Activated CD8-positive, alpha-beta T cell treated with anti-CD3 and anti-CD28 coated beads for 36 hours (primary cell): ENCODE measurements at places on chromosomes 6 and 20.

- no peak overlapping the region for H3K4me3 ChIP-seq
- no peak overlapping the region for H3K27ac ChIP-seq
- DNase-seq = no peak
Measured at GRCh38 chr6:77038807-77039206, 424.5 kb downstream of the HTR1B start.

GRCh38 chr20:23668477-23668951 lies 20.3 kb downstream of the CST4 start:
- DNase-seq = peak; percentile 61
- no peaks in the 10 kb centered on the region for H3K4me1 ChIP-seq
- no peaks in the 10 kb centered on the region for H3K36me3 ChIP-seq
- no peaks in the 10 kb centered on the region for H3K27me3 ChIP-seq
- H3K4me3 ChIP-seq = no peak overlapping the region
- H3K27ac ChIP-seq = no peak overlapping the region

GRCh38 chr6:51147756-51148155 lies 329.1 kb downstream of the TFAP2B start:
- no peaks in the 10 kb centered on the region for H3K36me3 ChIP-seq
- H3K4me3 ChIP-seq = no peak overlapping the region
- no peak for DNase-seq
- H3K4me1 ChIP-seq = no peaks in the 10 kb centered on the region
- no peaks in the 10 kb centered on the region for H3K27me3 ChIP-seq

DNA sequence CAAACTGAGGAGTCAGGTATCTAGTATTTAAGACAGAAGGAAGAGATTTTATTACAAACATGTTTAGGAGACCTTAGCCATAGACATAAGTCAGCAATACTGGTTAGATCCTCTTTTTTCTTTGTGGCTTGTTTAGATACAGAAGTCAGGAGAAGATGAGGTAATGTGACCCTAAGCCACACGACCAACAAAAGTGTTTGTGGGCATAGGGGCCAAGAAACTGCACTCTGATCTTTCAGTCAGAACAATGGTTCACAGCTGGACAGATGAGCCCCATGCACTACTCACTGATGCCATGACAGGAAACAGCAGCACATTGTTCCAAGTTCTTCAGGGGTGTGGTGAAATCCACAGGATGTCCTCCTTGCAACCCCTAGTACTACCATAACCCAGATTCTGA lies 238.5 kb upstream of the RAB32 start:
- no peak overlapping the region for H3K27ac ChIP-seq
- DNase-seq = no peak
- no peak overlapping the region for H3K4me3 ChIP-seq
- H3K4me1 ChIP-seq = no peaks in the 10 kb centered on the region

GRCh38 chr20:45067558-45067957 lies 33.4 kb downstream of the KCNS1 start:
- peaks cover 72% of the 10 kb centered on the region for H3K4me1 ChIP-seq
- peak overlapping the region; percentile 53 for H3K27ac ChIP-seq
- no peak overlapping the region for H3K4me3 ChIP-seq

- H3K27me3 ChIP-seq = peaks cover 6% of the 10 kb centered on the region
- H3K4me3 ChIP-seq = no peak overlapping the region
- DNase-seq = no peak
- H3K4me1 ChIP-seq = peaks cover 23% of the 10 kb centered on the region
- no peak overlapping the region for H3K27ac ChIP-seq
Measured at GRCh38 chr6:26336355-26337198, 28.4 kb upstream of the BTN3A2 start.

- no peaks in the 10 kb centered on the region for H3K4me1 ChIP-seq
- no peak overlapping the region for H3K4me3 ChIP-seq
- H3K27me3 ChIP-seq = no peaks in the 10 kb centered on the region
- no peaks in the 10 kb centered on the region for H3K36me3 ChIP-seq
Measured at GRCh38 chr20:23647346-23647745, 9.6 kb upstream of the CST3 start.

DNA sequence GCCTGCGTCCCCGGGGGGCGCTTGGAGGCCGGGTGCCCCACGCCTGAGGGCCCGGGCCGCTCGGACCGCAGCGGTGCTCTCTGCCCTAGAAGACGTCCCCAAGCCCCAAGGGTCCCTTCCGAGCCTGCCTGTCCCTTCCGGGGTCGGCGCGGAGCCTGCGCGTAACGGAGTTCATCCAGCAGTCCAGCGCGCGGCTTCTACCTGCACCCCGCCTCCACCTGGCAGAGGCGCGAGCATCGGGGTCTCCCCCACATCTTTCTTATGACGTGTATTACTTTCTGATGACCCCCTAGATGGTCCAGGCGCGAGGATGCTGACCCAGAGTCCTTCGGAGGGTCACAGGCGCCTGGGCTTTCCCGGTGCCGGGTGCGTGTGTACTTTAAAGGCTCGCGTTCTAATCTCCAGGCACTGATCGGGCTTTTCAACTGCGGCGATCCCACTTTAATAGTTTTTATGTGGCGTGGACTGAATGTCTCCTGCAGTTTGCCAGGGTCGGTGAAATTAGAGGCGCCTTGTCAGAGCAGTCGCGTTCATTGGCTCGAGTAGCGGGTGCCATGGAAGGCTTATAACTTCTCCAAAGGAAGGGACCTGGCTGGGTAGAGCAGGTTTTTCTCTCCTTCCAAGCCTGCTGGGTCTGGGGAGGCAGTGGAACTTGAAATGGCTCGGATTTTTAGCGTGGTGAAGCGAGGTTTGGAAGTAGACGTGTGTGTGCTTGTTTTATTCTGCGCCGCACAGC lies 912 bp downstream of the EYA4 start:
- peaks cover 8% of the 10 kb centered on the region for H3K4me1 ChIP-seq
- no peak for DNase-seq
- H3K27me3 ChIP-seq = peaks cover 40% of the 10 kb centered on the region
- no peaks in the 10 kb centered on the region for H3K36me3 ChIP-seq
- H3K4me3 ChIP-seq = no peak overlapping the region
- H3K27ac ChIP-seq = no peak overlapping the region

GRCh38 chr20:21508230-21509078 lies 5.4 kb downstream of the NKX2-2 start:
- peaks cover 68% of the 10 kb centered on the region for H3K27me3 ChIP-seq
- no peak overlapping the region for H3K27ac ChIP-seq
- DNase-seq = no peak
- H3K4me1 ChIP-seq = peaks cover 31% of the 10 kb centered on the region
- no peaks in the 10 kb centered on the region for H3K36me3 ChIP-seq
- no peak overlapping the region for H3K4me3 ChIP-seq

GRCh38 chr20:40676491-40677269 lies 12.4 kb downstream of the MAFB start:
- peaks cover 27% of the 10 kb centered on the region for H3K27me3 ChIP-seq
- no peak overlapping the region for H3K4me3 ChIP-seq
- no peak for DNase-seq
- no peaks in the 10 kb centered on the region for H3K4me1 ChIP-seq
- H3K27ac ChIP-seq = no peak overlapping the region
- no peaks in the 10 kb centered on the region for H3K36me3 ChIP-seq

GRCh38 chr6:22149501-22150367 lies 147.1 kb downstream of the PRL start:
- peaks cover 26% of the 10 kb centered on the region for H3K4me1 ChIP-seq
- H3K4me3 ChIP-seq = peak overlapping the region; percentile 7

- no peak overlapping the region for H3K4me3 ChIP-seq
- H3K27me3 ChIP-seq = no peaks in the 10 kb centered on the region
- no peak overlapping the region for H3K27ac ChIP-seq
- no peaks in the 10 kb centered on the region for H3K4me1 ChIP-seq
Measured at GRCh38 chr6:167746975-167747374, 79.7 kb upstream of the AFDN start.

DNA sequence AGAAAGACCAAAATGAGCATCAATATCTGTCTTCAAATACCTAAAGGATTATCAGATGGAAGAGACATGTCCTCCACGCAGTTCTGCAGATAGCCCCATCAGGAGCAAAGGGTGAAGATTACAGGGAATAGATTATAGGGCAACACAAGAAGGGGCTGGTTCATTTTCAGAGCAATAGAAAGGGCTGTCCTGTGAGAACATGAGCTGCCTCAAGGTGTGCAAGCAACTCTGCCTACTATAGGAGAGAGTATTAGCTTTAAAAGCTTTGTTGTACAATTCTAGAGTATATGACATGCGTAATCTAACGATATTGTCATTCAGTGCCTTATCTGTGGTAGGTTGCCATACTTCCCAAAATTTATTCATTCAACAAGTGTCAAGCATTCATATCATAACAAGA lies 112.7 kb downstream of the NRSN1 start:
- H3K27ac ChIP-seq = no peak overlapping the region
- DNase-seq = no peak

- H3K36me3 ChIP-seq = peaks cover 21% of the 10 kb centered on the region
- no peaks in the 10 kb centered on the region for H3K27me3 ChIP-seq
- H3K4me3 ChIP-seq = peak overlapping the region; percentile 49
- H3K4me1 ChIP-seq = peaks cover 68% of the 10 kb centered on the region
Measured at GRCh38 chr6:127951172-127951917, 50.5 kb upstream of the THEMIS start.

DNA sequence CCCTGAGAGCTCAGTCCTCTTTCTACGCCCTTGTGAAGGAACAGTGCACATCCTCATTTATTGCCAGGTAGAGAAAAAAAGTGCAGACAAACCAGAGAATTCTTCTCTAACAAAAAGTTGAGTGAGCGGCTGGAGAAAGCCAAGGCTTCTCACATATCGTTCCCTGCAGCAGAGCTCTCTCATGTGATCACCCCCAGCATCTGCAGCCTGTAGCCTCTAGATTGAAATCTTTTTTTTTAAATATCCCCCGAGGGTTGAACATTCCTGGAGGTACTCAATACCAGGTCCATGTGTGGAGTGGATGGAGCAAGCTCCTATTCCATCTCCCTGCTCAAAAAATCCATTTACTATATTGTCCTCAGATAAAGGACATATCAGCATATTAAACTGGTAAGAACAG lies 22.9 kb upstream of the ZNF133 start:
- peaks cover 14% of the 10 kb centered on the region for H3K27me3 ChIP-seq
- no peaks in the 10 kb centered on the region for H3K4me1 ChIP-seq
- no peak overlapping the region for H3K4me3 ChIP-seq
- no peak overlapping the region for H3K27ac ChIP-seq
- DNase-seq = no peak
- no peaks in the 10 kb centered on the region for H3K36me3 ChIP-seq

GRCh38 chr20:38447251-38447661 lies 12.1 kb upstream of the SNHG17 start:
- peaks cover 42% of the 10 kb centered on the region for H3K4me1 ChIP-seq
- H3K36me3 ChIP-seq = peaks cover 18% of the 10 kb centered on the region
- peak overlapping the region; percentile 84 for H3K27ac ChIP-seq
- peak overlapping the region; percentile 78 for H3K4me3 ChIP-seq

DNA sequence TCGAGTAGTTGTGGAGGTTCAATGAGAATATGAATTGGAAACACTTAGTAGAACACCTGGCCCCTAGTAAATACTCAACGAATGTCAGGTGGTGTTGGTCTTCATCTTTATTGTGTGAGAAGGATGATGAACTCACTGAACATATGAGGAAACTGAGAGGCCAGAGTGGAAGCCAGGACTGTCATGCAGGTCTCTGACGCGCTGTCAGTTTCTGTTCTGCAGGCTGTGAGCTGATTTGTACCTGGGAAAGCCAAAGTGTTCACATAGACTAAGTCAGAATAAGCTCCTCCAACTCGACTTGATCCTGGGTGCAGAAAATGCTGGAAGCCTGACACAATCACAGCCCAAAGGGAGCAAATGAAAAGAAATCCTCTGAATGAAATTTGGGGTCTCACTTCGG lies 222.2 kb downstream of the LY86 start:
- no peaks in the 10 kb centered on the region for H3K27me3 ChIP-seq
- peak overlapping the region; percentile 75 for H3K4me3 ChIP-seq
- peaks cover 20% of the 10 kb centered on the region for H3K4me1 ChIP-seq
- H3K36me3 ChIP-seq = no peaks in the 10 kb centered on the region

DNA sequence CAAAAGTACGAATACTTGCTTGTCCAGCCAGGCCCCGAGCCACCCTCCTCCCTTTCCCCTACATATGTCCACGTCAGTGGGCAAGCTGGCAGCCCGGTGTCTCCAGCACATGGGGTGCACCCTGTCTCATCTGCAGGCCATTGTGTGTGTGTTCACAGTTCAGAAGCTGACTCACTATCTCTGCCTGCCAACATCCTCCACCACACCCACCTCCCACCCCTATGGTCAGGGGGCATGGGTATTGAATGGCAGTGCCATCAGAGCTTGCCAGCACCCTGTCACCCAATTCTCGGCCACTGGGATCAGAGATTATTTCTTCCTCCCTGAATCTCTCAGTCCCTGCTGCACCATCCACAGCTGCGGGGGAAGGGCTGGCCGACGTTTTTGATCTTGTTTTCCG lies 195.7 kb downstream of the FARS2 start:
- peaks cover 10% of the 10 kb centered on the region for H3K36me3 ChIP-seq
- no peak for DNase-seq
- no peak overlapping the region for H3K4me3 ChIP-seq
- H3K4me1 ChIP-seq = peaks cover 11% of the 10 kb centered on the region
- no peak overlapping the region for H3K27ac ChIP-seq

- peaks cover 72% of the 10 kb centered on the region for H3K27me3 ChIP-seq
- H3K4me1 ChIP-seq = peaks cover 32% of the 10 kb centered on the region
- peak; percentile 49 for DNase-seq
- H3K36me3 ChIP-seq = peaks cover 1% of the 10 kb centered on the region
- H3K27ac ChIP-seq = no peak overlapping the region
Measured at GRCh38 chr20:21102603-21103311, 3.4 kb downstream of the LINC00237 start.

DNA sequence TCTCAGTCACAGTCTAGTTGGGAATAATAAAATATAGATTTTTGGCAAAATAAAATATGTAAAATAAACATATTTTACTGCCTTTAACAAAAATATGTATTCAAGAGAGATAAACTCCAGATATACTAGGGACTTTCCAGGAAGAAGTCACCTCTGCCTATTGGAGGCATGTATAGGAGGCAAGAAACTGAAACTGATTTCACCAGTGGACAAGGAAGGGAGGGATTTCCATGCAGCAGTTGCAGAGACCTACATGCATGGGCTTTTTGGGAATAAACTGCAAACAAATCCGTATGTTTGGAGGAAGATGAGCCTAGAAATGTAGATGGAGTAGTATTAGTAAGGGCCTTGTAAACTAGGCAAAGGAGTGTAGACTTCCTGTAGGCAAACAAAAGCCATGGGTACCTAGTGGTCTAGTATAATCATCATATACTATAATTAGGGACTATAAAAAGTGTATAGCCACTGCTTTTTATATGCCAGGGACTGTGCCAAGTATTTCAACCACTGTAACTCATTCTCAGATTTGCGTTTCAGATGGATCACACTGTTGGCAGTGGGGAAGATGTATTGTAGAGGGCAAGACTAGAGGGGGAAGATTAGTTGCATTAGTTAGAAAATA lies 38.9 kb downstream of the CD109 start:
- peaks cover 3% of the 10 kb centered on the region for H3K36me3 ChIP-seq
- H3K27ac ChIP-seq = no peak overlapping the region
- H3K4me3 ChIP-seq = no peak overlapping the region
- H3K27me3 ChIP-seq = no peaks in the 10 kb centered on the region
